Cortex of kidney (tissue), 1 donor: ENCODE measurements at places on chromosomes 13 and 19.

- no peak for DNase-seq
These were observed at the start of gene MUC16 for GRCh38 chr19:9009935-9010651. TSS of gene MUC16 (minus strand) at chr19:9010409.

- no peak for DNase-seq
These were observed 171.0 kb upstream of the TSC22D1 start for GRCh38 chr13:44747179-44747578.

DNA sequence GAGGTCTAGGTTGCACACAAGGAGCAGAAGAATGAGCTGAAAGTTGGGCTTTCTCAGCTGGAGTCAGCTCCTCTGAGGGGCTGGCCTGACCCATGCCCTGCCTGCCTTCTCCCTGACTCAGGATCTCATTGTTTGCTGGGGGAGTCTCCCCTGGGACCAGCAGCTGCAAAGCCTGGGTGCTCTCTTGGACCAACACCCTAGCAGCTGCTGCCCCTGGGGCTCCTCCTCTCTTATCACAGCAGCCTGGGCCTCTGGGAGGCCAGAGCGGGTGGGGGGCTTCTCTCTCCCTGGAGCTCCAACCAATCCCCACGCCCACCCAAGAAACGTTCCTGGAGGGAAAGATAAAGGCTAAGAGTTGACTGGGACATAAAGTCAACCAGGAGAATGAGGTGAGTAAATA, 1.6 kb upstream of the FCGBP start:
- DNase-seq, result no peak

GRCh38 chr13:77865622-77866021, 53.0 kb downstream of the EDNRB start:
- DNase-seq, result no peak

GRCh38 chr13:98869408-98870090, 108.3 kb downstream of the DOCK9 start:
- DNase-seq, result no peak

DNA sequence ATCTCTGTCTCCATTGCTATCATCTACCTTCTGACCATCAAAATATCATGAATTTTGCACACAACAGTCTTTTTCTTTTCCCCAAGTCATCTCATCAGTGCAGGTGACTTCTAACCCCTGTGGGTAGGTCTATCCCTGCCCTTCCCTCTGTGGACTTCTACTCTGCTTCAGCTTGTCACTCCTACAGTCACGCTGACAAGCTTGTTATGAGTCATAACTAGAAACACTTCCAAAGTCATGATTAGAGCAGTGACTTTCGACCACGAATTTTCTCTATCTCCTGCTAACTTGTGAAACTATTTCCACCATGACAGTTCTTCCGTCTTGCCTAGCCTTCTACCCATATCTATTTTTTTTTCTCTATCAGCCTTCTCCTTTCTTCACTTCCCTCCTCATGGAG, 343.7 kb upstream of the ARGLU1 start:
- DNase-seq, result no peak

DNA sequence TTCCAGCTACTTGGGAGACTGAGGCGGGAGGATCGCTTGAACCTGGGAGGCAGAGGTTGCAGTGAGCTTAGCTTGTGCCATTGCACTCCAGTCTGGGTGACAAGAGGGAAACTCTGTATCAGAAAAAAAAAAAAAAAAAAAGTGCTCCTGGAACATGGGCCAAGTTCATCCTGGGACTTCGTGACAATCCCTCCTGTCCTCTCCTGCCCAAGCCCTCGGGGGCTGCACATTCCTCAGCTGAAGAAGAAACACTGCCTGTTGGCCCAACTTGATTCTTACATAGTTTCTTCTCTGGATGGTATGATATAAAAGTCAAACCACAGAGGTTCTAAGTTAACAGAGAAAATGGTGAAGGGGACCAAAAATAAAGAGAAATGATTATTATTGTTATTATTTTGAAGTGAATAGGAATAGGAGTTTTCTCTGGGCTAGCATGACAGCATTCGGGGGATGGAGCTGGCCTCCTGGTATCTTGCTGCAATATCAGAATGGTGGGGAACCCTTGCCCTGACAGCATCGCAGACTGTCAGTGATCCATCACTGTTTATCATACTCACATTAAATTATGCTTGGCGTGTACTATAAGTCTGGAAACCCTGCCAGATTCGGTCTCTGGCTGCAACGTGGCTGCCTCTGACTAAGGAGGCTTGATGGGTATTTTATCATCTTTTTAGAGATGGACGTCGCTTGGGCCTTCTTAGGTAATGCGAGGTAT, 113.7 kb upstream of the OXGR1 start:
- DNase-seq, result no peak

DNA sequence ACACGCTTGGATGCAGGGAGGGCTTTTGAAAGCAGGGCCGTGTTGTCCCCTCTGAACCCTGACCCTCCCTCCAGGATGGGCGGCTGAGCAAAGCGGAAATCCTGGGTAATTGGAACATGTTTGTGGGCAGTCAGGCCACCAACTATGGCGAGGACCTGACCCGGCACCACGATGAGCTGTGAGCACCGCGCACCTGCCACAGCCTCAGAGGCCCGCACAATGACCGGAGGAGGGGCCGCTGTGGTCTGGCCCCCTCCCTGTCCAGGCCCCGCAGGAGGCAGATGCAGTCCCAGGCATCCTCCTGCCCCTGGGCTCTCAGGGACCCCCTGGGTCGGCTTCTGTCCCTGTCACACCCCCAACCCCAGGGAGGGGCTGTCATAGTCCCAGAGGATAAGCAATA, 15.2 kb downstream of the RCN3 start:
- DNase-seq, result no peak

DNA sequence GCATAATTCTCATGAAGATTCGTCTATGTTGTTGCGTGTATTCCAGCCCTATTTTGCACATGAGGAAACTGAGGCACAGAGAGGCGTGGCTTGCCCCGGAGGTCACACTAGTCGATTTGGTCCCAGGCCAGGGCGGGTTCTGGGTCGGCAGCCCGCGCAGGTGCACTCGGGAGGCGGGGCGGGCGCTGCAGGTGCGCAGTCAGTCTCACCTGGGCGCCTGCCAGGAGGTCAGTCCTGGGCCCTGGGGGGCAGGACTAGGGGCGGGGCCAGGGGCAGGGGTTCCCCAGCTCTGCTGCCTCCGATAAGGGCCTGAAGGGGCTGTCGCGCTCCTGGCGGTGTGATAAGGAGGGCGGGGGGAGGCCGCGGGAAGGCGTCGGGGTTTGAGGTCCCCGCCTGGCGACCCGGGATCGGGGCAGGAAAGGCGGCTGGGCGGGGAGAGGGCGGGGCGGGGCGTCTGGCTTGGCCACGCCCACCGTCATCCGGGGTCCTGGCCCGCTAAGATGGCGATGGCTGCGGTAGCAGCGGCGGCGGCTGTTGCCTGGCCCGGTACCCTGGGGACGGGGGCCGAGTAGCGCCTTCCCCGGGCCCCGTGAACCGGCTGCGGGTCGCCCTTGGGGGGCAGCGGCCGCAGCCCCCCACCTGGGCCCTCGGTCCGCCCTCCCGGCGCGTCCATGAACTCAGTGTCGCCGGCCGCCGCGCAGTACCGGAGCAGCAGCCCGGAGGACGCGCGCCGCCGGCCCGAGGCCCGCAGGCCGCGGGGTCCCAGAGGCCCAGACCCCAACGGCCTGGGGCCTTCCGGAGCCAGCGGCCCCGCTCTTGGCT, at the start of gene ATG4D:
Gene ATG4D, plus strand, starts transcription at position 485 of the 822 bp plus-strand sequence. Its CDS starts 187 bp downstream, at position 672.
- no peak for DNase-seq
